ENCODE measurements at places on chromosomes 12 and 14. TPM values are rescaled to one million over a fixed set of nuclear protein-coding genes. Genes with fewer than 3 reads are reported as not detected.

DNA sequence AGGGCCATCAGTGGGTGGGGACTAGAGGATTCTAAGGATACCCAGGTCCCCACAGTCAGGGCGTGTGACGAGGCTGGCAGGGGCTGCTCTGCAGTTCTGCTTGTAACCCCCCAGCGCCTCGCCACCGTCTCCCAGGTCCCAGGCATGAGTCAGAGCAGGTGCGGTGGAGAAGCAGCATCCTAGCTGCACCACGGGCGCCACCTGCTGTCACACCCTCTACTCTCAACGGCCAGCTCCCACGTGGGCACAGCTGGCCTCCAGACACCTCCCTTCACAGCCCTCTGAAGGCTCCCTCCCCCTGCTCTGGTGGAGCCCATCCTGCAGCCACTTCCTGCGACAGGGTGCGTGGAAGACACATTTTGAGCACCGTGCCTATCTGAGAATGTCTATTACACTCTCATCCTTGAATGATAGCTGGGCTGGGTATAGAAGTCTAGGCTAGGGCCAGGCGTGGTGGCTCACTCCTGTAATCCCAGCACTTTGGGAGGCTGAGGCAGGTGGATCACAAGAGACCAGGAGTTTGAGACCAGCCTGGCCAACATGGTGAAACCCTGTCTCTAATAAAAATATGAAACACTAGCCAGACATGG, 6.9 kb upstream of the NUDT14 start:
- H3K4me3 ChIP-seq = no peak overlapping the region
- no peaks in the 10 kb centered on the region for H3K36me3 ChIP-seq
- no peak overlapping the region for H3K27ac ChIP-seq
- no peak for DNase-seq
- H3K4me1 ChIP-seq = no peaks in the 10 kb centered on the region
- peaks cover 15% of the 10 kb centered on the region for H3K27me3 ChIP-seq

DNA sequence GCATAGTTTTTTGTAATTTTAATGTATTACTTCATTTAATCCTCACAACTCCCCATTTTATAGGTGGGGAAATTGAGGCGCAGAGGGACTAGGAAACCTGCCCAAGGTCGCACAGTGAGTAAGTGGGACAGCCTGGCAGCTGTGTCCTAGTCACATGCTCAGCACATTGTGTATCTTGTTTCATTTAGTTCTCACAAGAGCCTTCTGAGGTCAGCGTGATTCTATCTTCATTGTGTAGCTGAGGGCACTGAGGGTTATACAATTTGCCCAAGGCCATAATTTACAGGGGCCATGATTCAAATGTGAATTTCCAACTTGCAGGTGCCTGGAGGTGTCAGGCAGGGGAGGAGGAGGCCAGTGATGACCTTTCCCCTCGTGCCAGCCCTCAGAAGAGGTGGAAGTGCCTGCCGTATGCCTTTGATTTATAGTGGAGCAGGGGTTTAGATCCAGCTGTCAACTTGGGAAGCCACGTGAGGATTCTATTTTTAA, 30.3 kb upstream of the SMOC1 start:
- no peaks in the 10 kb centered on the region for H3K36me3 ChIP-seq
- no peak for DNase-seq
- H3K27ac ChIP-seq = no peak overlapping the region
- no peak overlapping the region for H3K4me3 ChIP-seq
- no peaks in the 10 kb centered on the region for H3K4me1 ChIP-seq

DNA sequence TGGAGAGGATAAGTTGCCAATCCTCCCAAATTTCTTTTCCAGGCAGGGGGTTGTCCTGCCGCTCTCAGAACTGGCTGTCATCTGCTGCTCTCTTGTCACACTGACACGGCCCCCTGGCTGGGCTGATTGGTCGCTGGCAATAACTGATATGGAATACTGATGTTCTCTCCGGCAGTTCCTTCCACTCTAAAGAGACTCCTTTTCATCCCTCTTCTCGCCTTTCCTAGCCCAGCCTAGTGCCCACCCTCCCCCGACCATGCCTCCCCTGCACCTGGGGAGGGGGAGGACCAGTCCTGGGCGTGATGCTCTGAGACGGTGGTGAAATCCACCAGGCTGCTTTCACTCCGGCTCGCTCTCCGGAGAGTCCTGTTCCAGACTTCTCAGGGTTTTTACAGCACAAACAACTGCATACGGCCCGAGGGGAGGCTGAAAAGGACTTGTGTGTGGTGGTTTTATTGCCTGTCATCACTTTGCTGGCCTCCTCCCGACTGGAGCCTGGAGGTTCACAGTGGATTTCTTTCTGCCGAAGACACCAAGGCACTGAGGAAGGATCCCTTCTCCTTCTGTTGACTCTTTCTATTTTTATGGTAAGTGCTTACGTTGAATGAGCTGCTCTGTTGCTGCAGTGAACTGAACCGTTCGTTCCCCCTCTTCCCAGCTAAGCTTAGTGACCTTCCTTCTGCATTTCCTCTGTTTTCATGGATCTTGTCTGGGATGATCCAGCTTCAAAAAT, at the start of gene ANO4:
TSS of gene ANO4 (plus strand) at position 336 of the 733 bp plus-strand sequence. CDS start 107,010 bp downstream, outside the sequence.
- no peak for DNase-seq
- no peaks in the 10 kb centered on the region for H3K36me3 ChIP-seq
- H3K27me3 ChIP-seq = no peaks in the 10 kb centered on the region
- H3K4me1 ChIP-seq = peaks cover 27% of the 10 kb centered on the region

GRCh38 chr12:53523131-53523530, 15.8 kb upstream of the NPFF start:
- peaks cover 46% of the 10 kb centered on the region for H3K36me3 ChIP-seq
- no peak overlapping the region for H3K27ac ChIP-seq
- H3K4me1 ChIP-seq = no peaks in the 10 kb centered on the region
- H3K27me3 ChIP-seq = no peaks in the 10 kb centered on the region
- H3K4me3 ChIP-seq = no peak overlapping the region

GRCh38 chr12:67426067-67426466, 156.9 kb downstream of the CAND1 start:
- H3K27me3 ChIP-seq = no peaks in the 10 kb centered on the region
- H3K27ac ChIP-seq = no peak overlapping the region
- H3K4me3 ChIP-seq = no peak overlapping the region
- H3K36me3 ChIP-seq = no peaks in the 10 kb centered on the region
- DNase-seq = no peak

DNA sequence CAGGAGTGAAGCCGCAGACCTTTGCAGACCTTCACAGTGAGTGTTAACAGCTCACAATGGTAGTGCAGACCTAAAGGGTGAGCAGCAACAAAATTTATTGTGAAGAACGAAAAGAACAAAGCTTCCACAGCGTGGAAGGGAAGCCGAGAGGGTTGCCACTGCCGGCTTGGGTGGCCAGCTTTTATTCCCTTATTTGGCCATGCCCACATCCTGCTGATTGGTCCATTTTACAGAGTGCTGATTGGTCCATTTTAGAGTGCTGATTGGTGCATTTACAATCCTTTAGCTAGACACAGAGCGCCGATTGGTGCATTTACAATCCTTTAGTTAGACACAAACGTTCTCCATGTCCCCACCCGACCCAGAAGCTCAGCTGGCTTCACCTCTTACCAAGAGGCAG, 35.5 kb downstream of the MAPK1IP1L start:
- no peaks in the 10 kb centered on the region for H3K27me3 ChIP-seq
- H3K27ac ChIP-seq = no peak overlapping the region
- no peak overlapping the region for H3K4me3 ChIP-seq
- peak; percentile 25 for DNase-seq
- no peaks in the 10 kb centered on the region for H3K36me3 ChIP-seq
- no peaks in the 10 kb centered on the region for H3K4me1 ChIP-seq

DNA sequence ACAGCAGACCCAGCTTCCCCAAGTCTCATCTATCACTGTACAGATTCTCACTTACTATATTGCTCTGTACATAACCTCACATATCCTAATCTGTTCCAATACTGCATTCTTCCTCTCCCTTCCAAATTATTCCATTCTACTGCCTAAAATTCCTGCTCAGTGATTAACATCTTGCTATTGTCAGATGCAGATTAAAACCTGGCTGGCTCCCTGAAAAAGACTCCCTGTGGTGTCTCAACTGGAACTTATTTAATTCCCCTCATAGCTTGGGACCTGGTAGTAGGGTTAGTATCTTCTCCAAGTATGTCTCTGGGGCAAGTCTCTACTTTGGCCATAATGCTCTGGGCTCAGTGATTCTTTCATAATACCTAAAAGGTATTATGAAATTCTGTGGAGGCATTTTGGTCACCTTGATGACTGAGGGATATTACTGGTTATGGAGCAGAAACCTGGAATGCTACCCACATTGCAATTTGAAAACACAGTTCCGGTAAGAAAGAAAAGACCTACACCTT, 55.8 kb downstream of the PAWR start:
- H3K4me3 ChIP-seq = no peak overlapping the region
- H3K4me1 ChIP-seq = peaks cover 6% of the 10 kb centered on the region

GRCh38 chr12:46794593-46795190, 31.1 kb downstream of the SLC38A4 start:
- H3K4me3 ChIP-seq = no peak overlapping the region
- H3K27ac ChIP-seq = no peak overlapping the region
- no peaks in the 10 kb centered on the region for H3K36me3 ChIP-seq
- no peak for DNase-seq
- no peaks in the 10 kb centered on the region for H3K27me3 ChIP-seq

DNA sequence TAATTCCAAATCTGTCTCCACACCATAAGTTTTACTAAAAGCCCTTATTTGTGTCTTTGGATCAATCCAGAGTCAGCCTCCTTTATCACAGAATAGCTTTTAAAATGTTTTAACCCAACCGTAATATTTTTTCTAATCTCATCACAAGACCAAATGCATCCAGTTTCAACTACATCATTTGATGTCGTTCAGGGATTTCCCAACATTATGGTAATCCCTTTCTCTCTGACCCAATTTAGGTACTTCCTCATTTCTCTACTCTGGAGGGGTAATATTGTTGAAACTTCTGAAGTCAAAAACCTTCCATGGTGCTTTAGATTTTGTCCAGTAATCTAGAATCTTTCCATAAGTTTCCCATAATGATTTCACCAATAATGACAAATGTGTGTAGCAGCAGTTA, 596.8 kb downstream of the SOX5 start:
- DNase-seq = no peak
- no peak overlapping the region for H3K4me3 ChIP-seq
- H3K27ac ChIP-seq = no peak overlapping the region
- no peaks in the 10 kb centered on the region for H3K4me1 ChIP-seq
- H3K27me3 ChIP-seq = no peaks in the 10 kb centered on the region

DNA sequence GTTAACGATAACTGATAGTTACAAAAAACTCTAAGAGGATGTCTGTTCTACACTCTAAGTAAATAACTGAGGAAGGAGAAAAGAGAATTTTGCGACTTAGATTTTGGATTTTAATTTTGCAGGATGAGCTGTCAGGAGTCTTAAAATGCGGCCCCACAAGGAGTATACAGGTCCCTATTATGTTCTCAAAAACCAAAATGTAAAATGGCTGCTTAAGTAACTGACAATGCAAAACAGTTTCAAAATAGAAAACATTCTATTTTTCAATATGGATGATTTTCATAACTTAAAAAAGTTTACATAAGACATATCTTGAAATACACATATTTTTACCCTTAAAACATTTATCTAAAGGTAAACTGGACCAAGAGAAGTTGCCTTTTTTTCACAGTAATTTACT, 2.6 kb downstream of the CD69 start:
- no peak for DNase-seq
- H3K4me3 ChIP-seq = no peak overlapping the region
- H3K4me1 ChIP-seq = no peaks in the 10 kb centered on the region
- no peaks in the 10 kb centered on the region for H3K27me3 ChIP-seq

DNA sequence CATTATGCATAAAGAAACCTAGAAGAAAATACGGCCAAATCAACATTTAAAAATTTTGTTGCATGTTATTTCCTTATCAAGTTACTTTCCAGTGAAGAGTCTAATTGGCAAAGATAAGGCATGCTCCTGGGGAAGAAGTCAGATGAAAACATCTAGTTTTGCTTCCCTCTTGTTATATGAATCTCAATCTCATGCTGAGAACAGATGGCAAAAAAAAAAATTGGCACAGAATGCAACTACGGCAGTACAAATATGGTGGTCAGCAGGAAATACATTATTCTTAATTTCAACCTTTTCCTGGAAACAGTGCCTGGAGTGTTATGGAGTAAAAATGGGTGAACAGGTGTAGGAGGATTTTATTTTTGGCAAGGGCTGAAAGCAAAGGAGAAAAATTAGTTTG, 32.8 kb downstream of the HECTD4 start:
- no peak for DNase-seq
- no peak overlapping the region for H3K4me3 ChIP-seq
- no peak overlapping the region for H3K27ac ChIP-seq
- H3K27me3 ChIP-seq = no peaks in the 10 kb centered on the region
- peaks cover 12% of the 10 kb centered on the region for H3K4me1 ChIP-seq
- no peaks in the 10 kb centered on the region for H3K36me3 ChIP-seq

GRCh38 chr12:11920231-11920630, 150.5 kb upstream of the BCL2L14 start:
- no peak overlapping the region for H3K27ac ChIP-seq
- no peaks in the 10 kb centered on the region for H3K27me3 ChIP-seq
- H3K4me3 ChIP-seq = no peak overlapping the region

- H3K4me1 ChIP-seq = no peaks in the 10 kb centered on the region
- no peak for DNase-seq
- H3K36me3 ChIP-seq = no peaks in the 10 kb centered on the region
- H3K27ac ChIP-seq = no peak overlapping the region
These were observed 22.0 kb upstream of the YARS2 start for GRCh38 chr12:32777691-32778175.

DNA sequence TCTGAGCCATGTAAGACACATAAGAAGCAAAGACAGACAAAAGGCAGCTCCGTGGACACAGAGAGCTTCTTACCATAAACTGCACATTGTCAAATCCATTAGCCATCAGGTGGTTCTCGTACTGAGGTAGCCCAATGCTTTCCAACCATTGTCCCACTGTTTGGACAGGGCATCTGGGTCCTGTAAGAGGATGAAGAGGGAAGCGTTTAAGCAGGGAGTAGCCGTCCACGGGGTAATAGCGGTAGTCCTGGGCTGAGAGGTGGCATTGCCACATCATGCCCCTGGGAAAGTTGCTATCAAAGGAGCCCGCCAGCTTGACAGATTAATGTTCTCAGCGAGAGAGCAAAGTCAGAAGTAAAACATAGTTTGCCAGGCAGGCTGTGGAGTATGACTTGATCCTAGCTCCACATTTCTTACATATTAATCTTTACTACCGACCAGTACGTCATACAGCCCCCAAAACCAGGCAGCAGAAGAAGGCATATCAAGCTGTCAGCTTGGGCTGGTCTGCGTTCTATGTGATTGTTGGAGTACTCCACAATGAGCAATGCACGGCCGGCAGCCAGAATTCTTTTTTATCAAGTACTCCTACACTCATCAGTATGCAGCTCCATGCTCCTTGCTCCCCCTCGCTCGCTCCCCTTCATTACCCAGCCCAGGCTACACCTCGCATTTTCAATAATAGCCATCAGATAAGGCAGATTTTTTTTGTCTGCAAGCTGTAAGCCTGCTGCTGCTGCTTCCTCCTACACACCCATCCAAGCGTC, 493.2 kb upstream of the GARIN6 start:
- H3K4me3 ChIP-seq = no peak overlapping the region
- no peak overlapping the region for H3K27ac ChIP-seq
- H3K36me3 ChIP-seq = no peaks in the 10 kb centered on the region

- H3K27ac ChIP-seq = no peak overlapping the region
- H3K36me3 ChIP-seq = no peaks in the 10 kb centered on the region
- no peak for DNase-seq
- H3K27me3 ChIP-seq = no peaks in the 10 kb centered on the region
These were observed 421.2 kb downstream of the CCDC91 start for GRCh38 chr12:28611449-28611848.

- H3K36me3 ChIP-seq = no peaks in the 10 kb centered on the region
- H3K27me3 ChIP-seq = no peaks in the 10 kb centered on the region
- no peak overlapping the region for H3K4me3 ChIP-seq
- H3K27ac ChIP-seq = no peak overlapping the region
These were observed 64.1 kb downstream of the ANO4 start for GRCh38 chr12:100858656-100859055.

CCDC88C gene
- 1.6 TPM for total RNA-seq

SCYL2 gene
- total RNA-seq = 97.3 TPM

AQP6 gene
- total RNA-seq = 0.14 TPM

SAMD4A gene
- 81.7 TPM for total RNA-seq

KRT5 gene
- not detected for total RNA-seq

CCDC177 gene
- not detected for total RNA-seq

RFLNA gene
- 0.83 TPM for total RNA-seq
